ENCODE measurements at places on chromosomes 3 and 15.

GRCh38 chr3:170397685-170398084 lies 21.0 kb upstream of the CLDN11 start:
- DNase-seq, result no peak

GRCh38 chr3:151315846-151316245 lies 774 bp downstream of the GPR87 start:
- DNase-seq, result no peak

GRCh38 chr3:129777806-129778205 lies 115.7 kb downstream of the TMCC1 start:
- DNase-seq, result no peak

GRCh38 chr3:13690636-13691035 lies 141.7 kb downstream of the FBLN2 start:
- DNase-seq, result no peak

DNA sequence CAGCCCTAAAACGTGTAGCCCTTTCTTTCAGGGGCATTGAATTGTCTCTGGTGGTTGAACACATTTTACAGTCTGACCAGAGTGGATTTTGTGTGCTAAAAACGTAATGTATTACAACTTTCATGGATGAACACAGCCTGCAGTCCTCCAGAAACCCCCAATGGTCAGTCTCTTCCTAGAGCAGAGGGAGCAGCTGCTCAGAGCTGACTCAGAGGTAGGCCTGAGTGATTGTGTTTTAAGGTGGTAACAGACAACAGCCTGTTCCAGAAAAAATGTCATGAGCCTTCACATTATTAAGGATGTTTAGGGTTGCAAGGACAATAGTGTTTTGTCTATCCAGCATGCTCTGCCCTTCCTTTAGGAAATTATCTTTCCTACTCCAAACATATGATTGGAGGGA lies 34.5 kb upstream of the CTNNB1 start:
- DNase-seq, result no peak

DNA sequence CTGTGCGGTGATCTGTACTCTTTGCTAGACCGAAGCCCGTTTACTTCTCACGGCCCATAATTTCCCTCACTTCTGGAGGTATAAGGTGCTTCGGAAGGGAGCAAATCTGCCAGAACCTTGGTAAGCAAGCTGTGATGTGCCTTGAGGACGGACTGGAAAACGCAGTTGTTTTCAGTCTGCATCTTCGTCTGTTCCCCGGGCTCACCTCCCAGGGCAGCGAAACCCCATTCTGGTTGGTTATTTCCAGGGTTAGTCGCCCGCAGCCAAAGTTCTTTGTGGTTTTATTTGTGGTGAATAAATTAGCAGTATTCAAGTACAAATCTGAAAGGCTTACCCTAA lies 401 bp downstream of the RAMAC start:
- no peak for DNase-seq

- DNase-seq, result no peak
These were observed 3.6 kb upstream of the GLCE start for GRCh38 chr15:69156736-69157381.

GRCh38 chr15:67003586-67003985 lies 61.8 kb upstream of the SMAD3 start:
- DNase-seq, result no peak

DNA sequence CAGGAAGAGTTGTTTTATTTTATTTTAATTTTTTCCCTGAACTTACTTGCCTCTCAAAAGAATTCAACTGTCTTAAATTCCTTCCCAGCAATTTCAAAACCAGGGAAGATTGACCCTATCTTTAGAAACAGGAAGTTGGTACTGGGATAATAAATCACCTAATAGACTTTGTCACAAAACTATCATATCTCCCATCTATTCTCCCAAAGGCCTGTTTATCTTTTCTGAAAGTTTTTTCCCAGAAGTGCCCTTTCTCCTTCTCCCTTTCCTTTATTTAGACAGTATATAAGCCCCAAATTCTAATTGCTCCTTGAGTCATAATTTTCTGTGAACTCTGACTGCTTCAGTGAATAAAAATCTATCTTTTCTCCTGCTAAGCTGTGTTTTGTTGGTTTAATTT lies 2.9 kb upstream of the RNF7 start:
- DNase-seq, result no peak

- DNase-seq, result no peak
These were observed 44.0 kb downstream of the GASK1A start for GRCh38 chr3:43023066-43023465.

- no peak for DNase-seq
These were observed 195.3 kb downstream of the OSBPL10 start for GRCh38 chr3:31785734-31786133.

DNA sequence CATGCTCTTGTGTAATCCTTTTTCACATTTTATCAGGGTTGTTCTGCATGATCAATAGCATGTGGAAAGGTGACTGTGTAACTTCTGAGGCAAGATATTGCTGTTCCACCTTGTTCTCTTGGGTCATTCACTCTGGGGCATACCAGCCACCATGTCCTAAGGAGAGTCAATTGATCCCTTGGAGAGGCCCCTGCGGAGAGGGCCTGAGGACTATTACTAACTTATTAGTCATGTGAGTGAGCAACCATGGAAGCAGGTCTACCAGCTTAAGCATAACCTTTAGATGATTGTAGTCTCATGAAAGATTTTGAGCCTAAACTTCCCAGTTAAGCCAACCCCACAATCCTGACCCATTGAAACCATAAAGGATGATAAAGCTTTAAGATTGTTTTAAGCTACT lies 22.0 kb upstream of the COL6A5 start:
- DNase-seq, result no peak

GRCh38 chr15:89009080-89009479 lies 79.2 kb upstream of the ABHD2 start:
- DNase-seq, result no peak

Data from NCI-H510A (cell line).